HT1080 (cell line): ENCODE measurements at places on chromosomes 13 and 19. TPM values are rescaled to one million over a fixed set of nuclear protein-coding genes. Genes with fewer than 3 reads are reported as not detected.

ZNF677 gene
- total RNA-seq, result not detected in 2 replicates

BRME1 gene
- total RNA-seq, result 2.0 and 3.3 TPM in 2 replicates

ZNF723 gene
- not detected in 2 replicates for total RNA-seq

CACNG8 gene
- 0.45 and 1.4 TPM in 2 replicates for total RNA-seq

ZNF844 gene
- total RNA-seq, result 0.02 TPM in 1 of 2 replicates, not detected in the other

UHRF1 gene
- total RNA-seq, result 30.1 and 40.7 TPM in 2 replicates

CGB8 gene
- total RNA-seq, result 5.8 and 11.3 TPM in 2 replicates

OR4F17 gene
- not detected in 2 replicates for total RNA-seq

ZNF284 gene
- 4.1 and 5.0 TPM in 2 replicates for total RNA-seq

C19orf85 gene
- 0.10 TPM in 1 of 2 replicates, not detected in the other for total RNA-seq
